Kidney (tissue), 22 donors: ENCODE measurements at places on chromosomes 3 and 15. TPM values are rescaled to one million over a fixed set of nuclear protein-coding genes. Genes with fewer than 3 reads are reported as not detected.

ATP10A gene
- polyA plus RNA-seq, result 4.0 TPM

ANKRD34C gene
- polyA plus RNA-seq, result 0.11 TPM

AGBL1 gene
- not detected for polyA plus RNA-seq

ZNF80 gene
- polyA plus RNA-seq, result not detected

MAP6D1 gene
- polyA plus RNA-seq, result 1.4 TPM

CRYGS gene
- polyA plus RNA-seq, result 3.7 TPM

THRB gene
- 4.5 TPM for polyA plus RNA-seq
